ENCODE measurements at places on chromosomes 7 and 10.

GRCh38 chr10:11097686-11098085 lies 80.0 kb downstream of the CELF2 start:
- DNase-seq: no peak

DNA sequence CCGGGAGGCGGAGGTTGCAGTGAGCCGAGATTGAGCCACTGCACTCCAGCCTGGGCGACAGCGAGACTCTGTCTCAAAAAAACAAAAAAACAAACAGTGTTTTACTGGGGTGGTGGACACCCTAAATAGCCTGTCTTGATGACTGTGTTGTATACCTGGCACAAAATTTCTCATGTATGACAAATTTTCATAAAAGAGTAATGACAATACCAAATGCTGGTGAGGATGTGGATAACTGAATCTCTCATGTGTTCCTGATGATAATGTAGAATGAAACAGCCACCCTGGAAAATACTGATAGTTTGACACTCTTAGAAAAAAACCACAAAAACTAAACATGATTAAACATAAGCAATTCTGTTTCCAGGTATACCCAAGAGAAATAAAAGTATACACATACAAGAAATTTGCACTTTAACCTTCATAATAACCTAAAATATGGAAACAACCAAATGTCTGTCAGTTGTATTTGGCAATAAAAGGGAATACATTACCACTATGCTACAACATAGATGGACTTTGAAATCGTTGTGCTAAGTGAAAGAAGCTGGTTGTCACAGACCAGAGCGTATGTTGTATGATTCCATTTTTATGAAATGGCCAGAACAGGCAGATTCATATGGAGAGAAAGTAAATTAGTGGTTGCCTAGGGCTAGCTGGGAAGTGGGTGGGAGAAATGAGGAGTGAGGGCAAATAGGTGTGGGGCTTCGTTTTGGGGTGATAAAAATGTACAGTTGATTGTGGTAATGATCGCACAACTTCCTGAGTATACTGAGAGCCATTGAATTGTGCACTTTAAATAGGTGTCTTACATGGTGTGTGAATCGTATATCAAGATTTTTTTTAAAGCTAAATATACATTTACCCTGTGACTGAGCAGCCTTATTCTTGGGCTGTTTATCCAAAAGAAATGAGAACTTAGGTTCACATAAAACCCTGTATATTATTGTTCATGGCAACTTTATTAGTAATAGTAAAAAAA lies 12.5 kb downstream of the WDR37 start:
- DNase-seq: no peak

DNA sequence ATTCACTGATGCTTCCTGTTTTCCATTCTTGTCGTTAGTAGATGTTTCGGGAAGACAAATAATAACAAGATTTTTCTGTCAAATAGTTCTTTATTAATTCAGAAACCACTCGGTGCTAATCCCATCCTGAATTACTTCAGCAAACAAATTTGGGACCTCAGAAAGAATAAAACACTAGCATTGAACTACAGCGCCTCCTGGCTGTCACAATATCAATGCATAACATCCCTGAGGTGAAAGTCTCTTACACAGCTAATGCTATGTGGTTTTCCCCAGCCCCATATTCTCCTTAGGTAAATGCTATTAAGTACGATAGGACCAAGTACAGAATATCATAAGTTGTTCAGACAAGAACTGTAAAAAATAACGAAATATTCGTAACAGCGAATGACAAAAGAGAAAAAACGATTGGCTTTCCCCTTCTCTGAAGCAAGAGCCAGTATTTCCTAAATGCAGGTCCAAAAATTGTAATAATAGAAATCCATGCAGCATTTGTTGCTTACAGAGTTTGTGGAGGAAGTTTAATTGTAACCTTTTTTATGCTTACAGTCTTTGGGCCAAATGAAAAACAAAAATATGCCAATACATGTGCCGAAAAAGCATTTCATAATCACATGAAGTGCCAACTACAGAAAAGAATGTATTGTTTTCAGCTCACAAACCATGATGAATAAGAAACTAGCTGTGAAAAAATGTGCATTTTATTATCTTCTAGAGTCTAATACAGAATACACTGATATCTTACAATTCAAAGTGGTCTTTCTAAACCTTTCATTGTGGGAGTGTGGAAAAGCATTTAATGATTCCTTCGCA lies 47.3 kb downstream of the MYPN start:
- peak; percentile 5 for DNase-seq

- DNase-seq: no peak
These were observed 106.5 kb upstream of the RAB11FIP2 start for GRCh38 chr10:118153287-118153686.

GRCh38 chr10:118547282-118547681 lies 48.2 kb downstream of the PRLHR start:
- no peak for DNase-seq

GRCh38 chr7:107499731-107500130 lies 29.9 kb downstream of the GPR22 start:
- DNase-seq: no peak

DNA sequence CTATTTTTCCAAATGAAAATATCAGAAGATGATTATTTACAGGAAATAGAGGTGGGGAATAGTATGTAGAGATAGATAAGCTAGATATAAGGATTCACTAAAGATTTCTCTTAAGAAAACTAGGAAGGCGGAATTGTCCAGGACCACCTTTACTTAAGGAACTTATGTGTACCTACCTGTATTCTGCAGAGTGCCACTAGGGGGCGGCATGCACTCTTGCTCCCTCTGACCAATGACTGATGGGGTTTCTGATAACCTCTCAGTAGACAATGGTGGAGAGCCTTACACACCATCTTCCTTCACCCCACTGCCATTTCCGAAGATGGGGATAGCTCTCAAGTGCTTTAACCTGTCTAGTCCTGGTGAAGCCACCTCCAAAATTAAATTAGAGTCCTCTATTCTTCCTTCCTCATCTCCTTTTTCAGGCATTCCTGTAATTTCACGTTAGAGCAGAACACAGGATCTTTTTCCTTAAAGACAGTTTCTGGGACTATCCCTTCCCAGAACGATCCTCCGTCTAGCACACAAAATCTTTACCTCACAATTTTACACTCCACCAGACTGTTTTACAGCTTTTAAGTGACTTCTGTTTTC lies 453.1 kb downstream of the SORCS1 start:
- no peak for DNase-seq

- DNase-seq: no peak
These were observed 49.6 kb upstream of the TPK1 start for GRCh38 chr7:144885478-144885877.

DNA sequence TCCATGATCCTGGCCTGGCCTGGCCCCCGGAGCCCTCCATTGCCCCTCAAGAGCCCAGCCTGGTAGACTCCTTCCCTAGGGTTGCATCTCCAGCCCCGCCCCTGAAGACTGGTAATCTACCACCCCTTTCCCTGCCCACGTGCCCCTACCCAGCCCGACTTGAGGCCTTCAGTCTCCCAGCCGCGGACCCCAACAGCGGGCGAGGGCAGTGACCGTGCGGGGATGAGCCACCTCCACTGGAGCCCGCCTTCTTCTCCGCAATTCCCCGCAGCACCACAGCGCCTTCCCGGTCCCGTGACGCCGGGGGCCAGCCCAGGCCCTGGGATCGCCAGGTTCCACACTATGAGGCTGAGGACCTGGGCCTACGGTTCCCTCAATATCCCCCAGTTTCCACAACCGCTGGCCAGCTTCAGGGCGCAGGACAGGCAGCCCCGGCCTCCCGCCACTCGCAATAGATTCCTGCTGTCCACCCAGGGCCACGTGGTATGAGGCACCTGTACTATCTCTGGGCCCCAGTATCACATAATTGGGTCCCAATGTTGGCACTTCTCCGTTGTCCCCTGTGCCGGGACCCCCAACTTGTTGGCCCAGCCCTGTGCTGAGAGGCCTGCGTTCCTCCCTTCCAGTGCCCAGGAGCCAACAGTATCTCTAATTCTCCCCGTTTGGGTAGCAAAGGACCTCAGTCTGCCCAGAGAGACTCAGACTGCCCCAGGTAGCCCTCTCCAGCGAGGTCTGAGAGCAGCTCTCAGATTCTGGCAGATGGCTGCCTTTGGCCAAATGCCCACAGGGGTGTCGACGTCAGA lies 1.1 kb upstream of the GPRIN2 start:
- DNase-seq: no peak

DNA sequence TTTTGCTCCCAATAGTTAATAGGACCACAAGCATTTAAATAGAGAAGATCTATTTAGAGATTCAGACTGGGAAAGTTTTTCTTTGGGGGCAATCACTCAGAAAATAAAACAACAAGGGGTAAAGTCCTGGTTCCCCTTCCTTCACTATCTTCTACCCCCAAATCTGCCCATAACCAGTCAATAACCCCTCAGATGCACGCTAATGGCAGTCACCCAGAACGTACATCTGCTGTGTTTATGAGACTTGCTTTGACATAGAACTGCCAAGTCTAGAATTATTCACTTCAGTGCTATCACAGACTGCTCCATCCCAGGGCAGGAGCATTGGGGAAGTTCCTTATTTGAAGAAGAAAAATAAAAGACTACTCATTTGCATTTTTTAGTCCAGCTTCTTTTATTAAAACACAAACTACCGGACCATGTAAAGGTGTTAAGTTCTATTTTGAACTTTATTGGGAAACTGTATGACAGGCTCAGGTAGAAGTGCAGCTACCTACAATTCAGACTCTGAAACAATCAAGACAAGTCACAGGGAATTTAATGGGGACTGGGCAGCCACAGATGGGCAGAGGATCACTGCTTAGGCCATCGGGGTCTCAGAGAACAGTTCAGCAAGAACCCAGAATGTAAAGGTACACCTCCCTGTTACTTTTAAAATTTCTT lies 38.4 kb downstream of the ANK3 start:
- no peak for DNase-seq

- no peak for DNase-seq
These were observed 46.1 kb upstream of the CACUL1 start for GRCh38 chr10:118800920-118801319.

- no peak for DNase-seq
These were observed 81.8 kb downstream of the PTPRZ1 start for GRCh38 chr7:121954803-121955202.

GRCh38 chr7:105839266-105839665 lies 37.1 kb downstream of the ATXN7L1 start:
- no peak for DNase-seq

DNA sequence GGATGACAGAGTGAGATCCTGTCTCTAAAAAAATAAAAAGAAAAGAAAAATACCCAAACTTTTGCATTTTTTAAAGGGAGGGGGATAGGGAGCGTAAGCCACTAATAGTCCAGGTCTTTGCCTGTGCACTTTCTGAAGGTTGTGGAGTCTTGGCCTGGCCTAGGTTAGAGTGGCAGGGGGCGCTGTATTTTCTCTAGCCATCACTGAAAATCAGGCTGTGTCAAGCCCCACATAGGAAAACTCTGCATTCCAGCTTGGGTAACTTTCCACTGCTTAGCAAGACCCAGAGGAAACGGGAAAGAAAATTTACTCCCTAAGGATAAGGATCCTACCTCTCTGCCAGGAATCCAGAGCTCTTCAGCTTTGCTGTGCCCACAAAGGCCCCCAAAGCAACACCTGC lies 10.5 kb upstream of the PAX4 start:
- no peak for DNase-seq

DNA sequence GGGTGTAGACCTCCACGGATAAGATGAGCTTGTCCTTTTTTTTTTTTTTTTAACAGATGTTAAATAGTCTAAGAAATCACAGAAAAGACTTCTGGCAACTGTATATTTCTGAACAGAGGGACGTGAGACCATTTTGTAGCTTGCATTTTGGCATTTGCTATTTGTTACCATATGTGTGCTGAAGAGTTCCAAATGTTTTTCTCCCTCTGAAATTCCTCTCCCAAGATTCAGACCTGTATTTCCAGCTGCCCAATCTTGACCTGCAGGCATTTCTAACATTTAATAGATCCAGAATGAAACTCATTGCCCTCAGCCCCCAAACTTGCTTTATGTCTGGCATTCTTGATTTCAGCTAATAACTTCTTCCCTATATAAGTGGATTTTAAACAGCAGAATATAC lies 223.1 kb upstream of the FZD1 start:
- no peak for DNase-seq

- no peak for DNase-seq
These were observed 281.6 kb upstream of the KLF14 start for GRCh38 chr7:131015657-131015958.

DNA sequence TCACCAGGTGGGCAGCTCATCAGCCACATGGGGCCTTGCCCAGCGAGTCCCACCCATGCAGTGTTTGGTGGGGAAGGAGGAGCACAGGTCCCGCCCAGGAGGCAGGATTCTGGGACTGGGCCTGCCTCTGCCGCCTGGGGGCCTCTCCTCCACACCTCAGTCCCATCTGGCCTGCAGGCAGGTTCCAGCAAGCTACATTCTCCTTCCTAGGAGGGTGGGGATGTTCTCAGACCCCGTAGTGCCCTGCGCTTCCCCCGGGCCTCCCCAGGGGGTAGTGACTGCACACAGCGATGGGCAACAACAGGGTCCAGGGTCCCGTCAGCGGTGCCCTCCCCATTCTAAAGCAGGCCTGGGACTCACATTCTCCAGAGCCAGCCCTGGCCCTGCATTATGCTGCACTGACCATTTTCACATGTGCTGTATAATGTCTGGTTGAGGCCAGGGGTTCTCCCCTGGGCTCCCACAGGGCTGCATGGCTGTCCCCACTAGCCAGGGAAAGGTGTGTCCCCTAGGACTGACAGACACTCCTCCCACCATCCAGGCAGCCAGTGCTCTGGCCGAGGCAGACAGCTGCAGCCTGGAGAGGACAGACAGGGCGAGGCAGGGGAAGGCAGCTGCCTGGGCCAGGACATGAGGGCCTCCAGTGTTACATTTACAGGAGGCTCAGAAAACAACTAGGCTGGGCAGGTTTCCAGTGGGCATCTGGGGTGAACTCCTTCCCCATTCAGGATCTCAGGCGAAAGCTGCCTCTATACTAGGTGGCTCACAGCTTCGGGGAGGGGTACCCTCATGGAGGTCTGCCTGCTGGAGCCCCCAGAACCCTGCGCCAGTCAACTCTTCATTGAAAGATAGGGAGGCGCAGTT lies 9.3 kb downstream of the RASGEF1A start:
- no peak for DNase-seq

DNA sequence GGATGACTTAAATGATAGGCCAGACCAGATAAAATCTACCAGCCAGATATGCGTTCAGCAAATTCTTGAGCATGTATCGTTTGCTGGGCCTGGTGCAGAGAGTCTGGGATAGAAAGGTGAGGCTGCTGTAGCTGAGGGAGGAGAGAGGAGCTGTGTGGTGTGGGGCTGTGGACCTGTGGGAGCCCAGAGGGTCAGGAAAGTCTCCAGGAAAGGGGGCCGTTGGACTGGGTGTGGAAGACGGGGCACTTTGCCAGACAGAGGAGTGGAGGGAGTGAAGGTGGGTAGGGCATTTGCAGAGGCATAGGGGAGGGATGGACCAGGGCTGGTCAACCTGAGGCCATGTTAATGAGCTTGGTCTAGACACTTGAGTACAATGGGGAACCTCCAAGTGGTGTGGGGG lies 124.7 kb upstream of the UNC5B start:
- no peak for DNase-seq

DNA sequence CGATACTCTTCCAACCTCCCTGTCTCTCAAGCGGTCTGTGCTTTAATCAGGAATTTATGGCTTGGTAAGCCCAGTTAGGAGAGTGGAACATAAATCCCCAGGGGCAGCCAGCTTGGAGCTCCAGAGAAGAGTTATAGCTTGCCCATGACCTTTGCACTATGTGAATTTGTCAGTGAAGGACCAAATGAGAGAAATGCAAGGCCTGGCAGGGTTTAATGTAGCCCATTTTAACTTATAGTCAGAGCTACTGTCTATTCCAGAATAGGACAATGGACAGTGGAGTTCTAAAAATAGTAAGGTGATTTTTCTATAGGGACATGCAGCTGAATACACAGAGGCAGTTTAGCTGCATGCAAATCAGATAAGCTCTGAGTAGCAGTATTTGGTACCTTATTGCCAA lies 142.6 kb upstream of the CAV2 start:
- no peak for DNase-seq

GRCh38 chr7:1432411-1433082 lies 26.7 kb downstream of the MICALL2 start:
- DNase-seq: no peak
